IPS-NIHi11 (cell line): ENCODE measurements at places on chromosomes 4 and X.

DNA sequence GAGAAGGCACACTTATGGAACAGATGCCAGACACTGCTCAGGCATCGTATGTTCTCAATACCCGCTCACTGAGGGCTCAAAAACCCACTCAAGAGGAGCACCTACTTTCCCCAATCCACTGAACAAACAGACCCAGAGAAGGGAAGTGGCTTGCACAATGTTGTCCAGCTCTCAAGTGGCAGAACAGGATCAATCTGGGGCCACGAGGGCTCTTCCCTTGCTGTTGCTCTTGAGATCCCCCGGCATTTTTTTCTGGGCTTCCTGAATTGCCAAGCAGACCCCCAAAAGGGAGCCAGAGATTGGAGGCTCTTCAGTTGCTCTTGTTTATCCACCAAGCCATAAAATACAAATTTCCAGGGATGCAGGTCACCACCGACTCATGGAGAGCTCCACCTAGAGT, 35.7 kb downstream of the IDS start:
- DNase-seq, result no peak

DNA sequence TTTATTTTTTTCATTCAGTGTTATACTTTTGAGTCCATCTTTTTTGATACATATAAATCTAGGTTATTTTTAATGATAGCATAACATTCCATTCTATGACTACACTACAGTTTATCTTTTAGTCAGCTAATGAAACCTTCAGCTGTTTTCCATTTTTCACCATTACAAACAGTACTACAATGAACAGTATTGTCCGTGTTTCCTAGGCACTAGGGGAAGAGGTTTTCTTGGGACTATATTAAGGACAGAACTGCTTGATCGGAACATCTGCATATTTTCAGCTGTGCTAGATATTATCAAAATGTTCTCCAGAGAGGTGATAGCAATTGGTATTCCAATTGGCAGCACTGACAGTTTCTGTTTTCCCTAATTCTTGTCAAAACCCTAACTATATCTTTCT, 44.3 kb upstream of the HCCS start:
- no peak for DNase-seq

GRCh38 chr4:163606896-163607691, 112.6 kb downstream of the TMA16 start:
- no peak for DNase-seq

- no peak for DNase-seq
Measured at GRCh38 chr4:118265312-118266144, 87.3 kb downstream of the PRSS12 start.

GRCh38 chr4:71322425-71322824, 16.4 kb upstream of the SLC4A4 start:
- no peak for DNase-seq

- no peak for DNase-seq
Measured at GRCh38 chr4:41656572-41657520, 91.7 kb downstream of the PHOX2B start.

- DNase-seq, result no peak
Measured at GRCh38 chrX:79259073-79259689, 108.0 kb downstream of the ITM2A start.

DNA sequence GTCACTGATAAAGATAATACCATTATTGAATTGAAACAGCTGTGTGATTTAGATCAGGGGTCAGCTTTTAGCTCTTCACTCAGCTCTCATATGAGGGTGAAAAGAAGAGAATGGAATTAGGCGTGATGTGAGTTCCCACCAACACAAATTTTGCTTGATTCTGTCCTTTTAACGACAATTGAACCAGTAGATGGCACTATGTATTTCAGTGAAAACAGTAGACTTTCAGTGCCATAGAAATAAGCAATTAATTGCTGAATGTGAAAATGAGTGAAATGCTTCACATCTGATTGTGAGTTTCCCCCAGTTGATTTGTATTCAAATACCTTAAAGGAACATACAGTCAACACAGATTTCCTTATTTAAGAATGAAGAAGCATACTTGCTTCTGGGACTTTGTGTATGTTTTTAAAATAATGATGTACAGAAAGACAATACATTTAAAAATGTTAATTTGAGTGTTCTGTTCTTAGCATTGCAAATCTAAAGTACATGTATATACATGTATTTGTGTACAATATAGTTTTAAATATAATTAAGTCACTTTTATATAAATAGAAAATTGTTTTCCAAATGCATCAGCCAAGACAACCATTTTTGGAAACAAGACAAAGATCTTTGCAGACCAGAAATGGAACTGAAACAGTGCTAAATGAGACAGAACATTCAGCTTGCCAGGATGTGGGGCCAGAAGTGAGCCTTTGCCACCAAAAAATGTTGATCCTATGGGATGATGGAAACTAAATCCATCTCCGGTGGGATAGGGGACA, 178.8 kb downstream of the SNCA start:
- DNase-seq, result peak; percentile 9

GRCh38 chr4:180808862-180809261, 1434.3 kb upstream of the TENM3 start:
- no peak for DNase-seq

GRCh38 chrX:7500386-7500785, 342.6 kb upstream of the VCX start:
- DNase-seq, result no peak

DNA sequence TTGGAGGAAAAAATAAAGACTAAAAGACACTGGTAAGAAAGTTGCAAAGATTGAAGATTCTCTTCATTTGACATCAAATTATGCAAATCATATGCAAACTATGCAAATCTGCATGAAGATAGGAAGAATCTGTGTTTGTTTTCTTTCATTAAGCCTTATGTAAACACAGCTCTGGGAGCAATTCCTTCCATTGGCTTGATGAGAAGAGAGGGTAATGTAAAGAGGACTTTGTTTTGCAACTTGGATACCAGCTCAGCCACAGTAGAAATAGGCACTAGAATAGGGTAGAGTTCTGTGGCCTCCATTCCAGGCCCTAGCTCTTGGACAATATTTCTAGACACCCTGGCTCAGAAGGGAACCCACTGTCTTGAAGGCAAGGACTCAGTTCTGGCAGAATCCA, 388.4 kb upstream of the RASGEF1B start:
- DNase-seq, result no peak
